ENCODE measurements at places on chromosomes 11 and 22. TPM values are rescaled to one million over a fixed set of nuclear protein-coding genes. Genes with fewer than 3 reads are reported as not detected.

DNA sequence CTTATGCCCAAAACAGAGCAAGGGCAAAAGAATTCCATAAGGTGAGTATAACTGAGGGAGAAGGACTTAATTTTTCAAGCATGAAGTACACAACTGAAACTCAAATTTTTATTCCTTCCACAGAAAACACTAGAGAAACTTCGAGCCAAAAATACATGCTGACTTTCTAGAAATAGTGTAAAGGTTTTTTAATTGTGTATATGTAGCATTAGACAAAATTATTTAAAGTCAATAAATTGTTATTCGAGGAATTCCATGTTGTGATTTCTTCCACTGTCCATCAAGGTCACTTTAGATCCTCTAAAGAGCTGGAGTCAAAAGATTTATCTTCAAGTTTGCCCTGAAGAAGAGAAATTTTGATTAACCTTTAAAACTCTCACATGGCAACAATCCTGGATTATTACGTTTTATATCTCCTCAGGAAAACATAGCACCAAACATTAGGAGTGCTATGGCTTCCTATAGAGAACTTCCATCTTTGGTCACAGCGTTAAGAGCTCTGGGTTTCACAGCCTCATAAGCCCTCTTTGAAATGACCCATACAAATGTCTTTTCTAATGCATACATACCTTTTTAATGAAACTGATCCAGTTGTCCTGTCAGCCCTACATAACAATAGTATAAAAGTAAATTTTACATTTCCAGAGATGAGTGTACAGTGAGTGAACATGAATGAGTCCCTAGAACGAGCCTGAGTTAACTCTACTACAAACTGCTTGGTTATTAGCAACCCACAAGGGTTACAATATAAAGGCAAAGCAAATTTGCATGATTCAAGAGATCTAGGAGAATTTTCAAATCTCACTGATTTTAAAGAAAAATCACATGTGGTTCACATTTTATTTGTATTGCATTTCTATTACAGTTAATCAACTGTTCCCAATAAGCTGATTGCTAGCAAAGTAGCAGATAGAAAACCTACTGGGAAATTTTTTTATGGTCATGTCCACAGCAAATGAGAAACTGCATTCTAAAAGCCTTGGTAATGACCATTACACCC lies 10.9 kb downstream of the TAF1D start:
- H3K27ac ChIP-seq = no peak overlapping the region
- no peaks in the 10 kb centered on the region for H3K4me1 ChIP-seq
- H3K36me3 ChIP-seq = peaks cover 20% of the 10 kb centered on the region
- no peak overlapping the region for H3K4me3 ChIP-seq
- H3K27me3 ChIP-seq = no peaks in the 10 kb centered on the region

OR52A1 gene
- not detected for polyA plus RNA-seq

ACAT1 gene
- polyA plus RNA-seq = 188 TPM

GVQW3 gene
- polyA plus RNA-seq = not detected

- H3K36me3 ChIP-seq = no peaks in the 10 kb centered on the region
- no peak overlapping the region for H3K4me3 ChIP-seq
- H3K27me3 ChIP-seq = peaks cover 14% of the 10 kb centered on the region
- H3K27ac ChIP-seq = no peak overlapping the region
- DNase-seq = peak; percentile 11
Observed at GRCh38 chr11:60992842-60993409, 21.4 kb downstream of the CD6 start.

Measured in small intestine (tissue), 16 donors.